LNCaP clone FGC (cell line): ENCODE measurements at places on chromosomes 3 and 15.

DNA sequence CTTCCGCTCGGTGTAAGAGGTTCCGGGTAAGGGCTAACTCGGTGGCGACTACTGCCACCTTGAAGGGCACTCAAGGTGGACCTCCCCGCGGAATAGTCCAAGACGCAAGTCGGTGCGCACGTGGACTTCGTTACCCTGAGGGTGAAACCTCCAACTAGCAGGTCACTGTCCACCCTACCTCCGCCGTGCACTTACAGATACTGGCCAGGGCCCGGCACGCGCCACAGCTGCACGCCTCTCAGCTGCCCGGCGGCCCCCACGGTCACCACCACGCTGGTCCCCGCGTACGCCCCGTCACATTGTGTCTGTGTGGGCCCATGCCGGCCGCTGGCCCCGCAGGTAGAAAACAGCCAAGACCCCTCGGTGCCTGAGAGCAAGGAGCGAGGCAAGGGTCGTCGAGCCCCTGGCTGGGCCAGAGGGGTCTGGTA lies 1.1 kb downstream of the LTK start:
- DNase-seq, result no peak

DNA sequence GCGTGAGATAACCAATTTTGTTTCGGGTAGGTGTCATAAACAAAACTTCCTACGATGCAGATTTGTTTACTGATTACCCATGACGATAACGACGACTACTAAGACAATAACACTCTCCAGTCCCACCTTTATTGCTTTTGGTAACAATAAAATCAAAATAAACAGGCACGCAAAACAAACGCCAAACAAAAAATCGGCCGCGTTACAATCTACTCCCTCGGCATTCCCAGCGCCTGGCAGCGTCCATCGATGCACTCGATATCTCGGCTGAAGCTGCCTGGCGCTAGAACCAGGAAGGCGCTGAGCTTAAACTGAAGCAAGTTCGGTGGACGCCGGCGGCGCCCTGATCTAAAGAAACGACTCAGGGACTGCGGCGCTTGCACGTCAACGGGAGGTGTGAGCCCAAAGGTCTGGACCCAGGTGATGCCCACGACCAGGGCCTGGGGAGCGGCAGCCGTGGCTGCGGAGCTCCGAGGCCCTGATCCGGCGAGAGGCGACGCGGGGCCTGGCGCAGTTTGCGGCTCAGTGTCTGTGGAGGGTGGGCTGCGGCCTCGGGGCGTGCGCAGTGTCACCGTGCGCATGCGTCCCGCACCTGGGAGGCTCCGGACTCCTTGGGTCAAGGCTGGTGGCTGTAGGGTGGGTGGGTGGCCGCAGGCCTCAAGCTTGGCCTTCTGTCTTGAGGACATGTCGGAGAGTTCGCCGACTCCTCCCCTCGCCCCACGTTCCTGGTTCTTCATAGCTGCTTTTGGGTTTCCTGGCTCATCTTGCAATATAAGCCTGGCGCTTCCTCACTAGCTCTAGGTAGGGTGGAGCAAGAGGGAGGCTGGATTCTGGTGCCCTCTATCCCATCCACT lies at the start of gene RSRC1:
Gene RSRC1 (plus strand): TSS at position 286 of the 854 bp plus-strand sequence. CDS start 12,016 bp downstream, outside the sequence.
- DNase-seq, result peak; percentile 80

DNA sequence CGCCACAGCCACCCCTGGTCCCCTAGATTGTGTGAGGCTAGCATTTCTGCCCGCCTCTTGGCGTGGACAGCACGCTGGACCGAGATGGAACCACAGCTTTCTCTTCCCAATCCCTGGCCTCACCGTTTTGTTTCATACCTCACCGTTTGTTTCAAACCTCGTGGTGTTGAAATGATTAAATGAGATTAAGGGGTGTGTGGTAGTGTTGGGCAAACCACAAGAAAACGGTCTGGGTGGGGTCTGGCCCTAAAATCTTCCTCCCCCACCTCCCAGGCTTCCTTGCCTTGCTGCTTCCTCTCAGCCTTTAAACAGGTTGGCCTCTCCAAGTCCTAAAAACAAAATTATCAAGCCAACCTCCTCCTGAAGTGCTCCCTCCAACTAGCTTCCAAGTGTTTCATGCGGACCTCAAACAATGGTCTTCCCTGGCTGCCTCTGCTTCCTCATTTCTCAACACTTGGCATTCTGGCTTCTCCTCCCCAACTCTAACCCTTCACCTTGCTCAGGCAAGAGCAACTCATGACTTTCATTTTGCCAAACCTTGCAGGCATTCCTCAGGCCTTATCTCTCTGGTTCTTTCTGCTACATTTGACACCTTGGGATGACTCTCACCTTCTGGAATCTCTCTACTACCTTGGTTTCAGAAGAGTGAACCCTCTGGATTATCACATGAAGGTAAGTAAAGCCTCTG lies 1.4 kb upstream of the ATP13A3 start:
- no peak for DNase-seq

DNA sequence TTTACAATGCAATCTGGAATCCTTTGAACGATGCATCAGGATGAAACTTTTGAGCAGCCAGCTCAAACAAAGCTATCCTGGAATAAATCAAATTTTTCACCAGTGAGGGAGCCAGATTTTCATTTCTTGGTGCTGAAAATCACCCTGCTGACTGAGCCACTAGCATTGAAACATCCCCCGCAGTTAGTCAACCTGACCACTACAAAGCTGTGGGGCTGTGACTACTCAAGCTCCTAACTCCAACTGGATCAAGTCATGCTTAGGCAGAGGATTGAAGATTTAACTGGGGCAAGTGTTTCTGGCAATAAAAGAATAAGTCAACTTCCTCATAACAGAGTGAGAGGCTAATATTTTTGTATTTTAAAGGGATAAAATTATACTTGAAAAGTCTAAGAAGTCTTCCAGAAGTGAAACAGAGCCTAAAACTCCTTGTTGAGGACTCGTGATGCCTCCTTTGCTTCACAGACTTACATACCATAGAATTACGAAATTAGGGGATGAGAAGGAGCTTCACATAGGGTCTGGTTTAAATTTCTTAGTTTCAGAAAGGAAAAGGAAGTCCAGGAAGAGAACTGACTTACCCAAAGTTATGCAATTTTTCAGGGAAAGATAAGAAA lies 177.8 kb downstream of the SERPINI1 start:
- no peak for DNase-seq

DNA sequence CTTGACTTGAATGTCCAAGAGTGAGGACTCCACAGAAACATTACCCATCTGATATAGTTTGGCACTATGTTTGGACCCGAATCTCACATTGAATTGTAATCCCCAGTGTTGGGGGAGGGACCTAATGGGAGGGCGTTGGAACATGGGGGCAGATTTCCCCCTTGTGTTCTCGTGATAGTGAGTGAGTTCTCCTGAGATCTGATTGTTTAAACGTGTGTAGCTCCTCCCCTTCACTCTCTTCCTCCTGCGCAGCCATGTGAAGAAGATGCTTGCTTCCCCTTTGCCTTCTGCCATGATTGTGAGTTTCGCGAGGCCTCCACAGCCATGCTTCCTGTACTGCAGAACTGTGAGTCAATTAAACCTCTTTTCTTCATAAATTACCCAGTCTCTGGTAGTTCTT lies 273.9 kb upstream of the TBC1D5 start:
- DNase-seq, result no peak

DNA sequence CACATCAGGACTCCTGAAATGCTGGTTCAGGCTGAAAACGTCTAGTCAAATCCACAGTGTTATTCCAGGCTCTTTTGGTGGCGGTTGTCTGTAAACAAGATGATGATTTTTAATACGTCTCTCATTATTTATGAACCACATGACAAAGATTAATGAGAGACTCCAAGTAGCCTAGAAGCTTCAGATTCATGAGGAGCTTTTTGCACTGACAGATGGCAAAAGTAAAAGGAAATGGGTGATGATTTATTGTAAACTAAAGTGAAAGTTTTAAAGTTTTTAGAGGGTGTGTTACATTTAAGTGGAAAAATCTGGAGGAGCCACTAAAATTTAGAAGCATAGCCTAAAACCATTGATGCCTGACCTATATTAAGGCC lies 77.0 kb downstream of the BBX start:
- no peak for DNase-seq

GRCh38 chr15:75850708-75851107 lies 7.5 kb downstream of the UBE2Q2 start:
- no peak for DNase-seq
